ENCODE measurements at places on chromosomes 7 and 10. TPM values are rescaled to one million over a fixed set of nuclear protein-coding genes. Genes with fewer than 3 reads are reported as not detected.

DNA sequence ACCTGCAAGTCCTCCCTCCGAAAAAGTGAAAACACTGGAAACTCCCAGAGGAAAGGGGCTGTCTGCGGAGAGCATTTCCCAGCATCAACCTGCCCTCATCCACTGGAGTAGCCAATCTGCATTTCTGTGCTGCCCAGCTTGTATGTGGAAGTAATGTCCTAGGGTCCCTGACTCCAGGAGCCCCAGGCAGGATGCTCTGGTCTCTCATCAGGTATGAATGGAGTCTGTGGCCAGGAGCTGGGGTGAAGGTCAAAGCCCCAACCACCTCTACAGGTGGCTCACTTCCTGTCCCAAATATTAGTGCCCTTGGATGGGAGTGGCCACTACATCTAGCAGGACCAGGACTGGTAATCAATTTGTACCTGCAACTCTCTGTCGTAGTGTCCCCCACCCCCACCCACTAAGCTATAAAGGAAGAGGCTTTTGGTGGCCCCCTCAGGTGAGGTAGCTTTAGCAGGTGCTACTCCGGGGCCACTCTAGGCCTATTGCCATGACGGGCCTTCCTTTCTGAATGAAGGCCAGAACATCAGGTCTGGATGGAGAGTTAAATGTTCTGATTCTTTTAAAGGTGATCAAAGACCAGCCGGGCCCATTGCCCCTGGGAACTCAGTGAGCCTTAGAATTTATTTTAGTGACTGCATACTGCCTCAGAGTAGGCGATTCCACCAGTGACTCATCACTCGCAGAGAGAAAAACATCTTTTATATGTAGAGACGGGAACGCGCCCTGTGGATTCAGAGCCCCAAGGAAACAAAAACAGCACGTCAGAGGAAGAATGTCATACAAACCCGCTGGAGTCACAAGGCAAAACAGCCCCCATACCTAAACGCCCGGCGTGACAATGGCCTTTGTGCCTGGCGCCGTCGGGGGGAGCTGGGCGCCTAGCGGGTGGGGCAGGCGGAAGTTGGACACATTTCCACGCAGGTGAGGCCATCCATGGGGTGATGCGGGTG is 13.0 kb downstream of the EN2 start:
- DNase-seq: no peak

DNA sequence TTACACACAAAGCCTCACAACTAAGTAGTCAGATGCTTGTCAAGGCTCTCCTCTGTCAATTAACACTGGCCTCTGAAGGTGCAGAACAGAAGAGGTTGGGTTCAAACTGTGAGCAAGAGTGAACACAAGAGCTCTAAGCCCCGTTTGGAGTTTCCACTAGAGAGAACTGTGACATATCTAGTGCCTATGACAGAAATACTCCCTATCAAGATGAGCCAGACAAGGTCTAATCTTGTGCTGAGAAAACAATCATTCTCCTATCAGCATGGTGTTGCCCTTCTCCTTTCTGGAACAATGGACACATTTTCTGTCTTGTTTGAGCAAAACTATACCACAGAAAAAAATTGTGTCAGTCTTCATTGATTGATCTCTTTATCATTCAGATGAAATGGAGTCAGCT is 62.4 kb upstream of the CCDC71L start:
- DNase-seq: no peak

DNA sequence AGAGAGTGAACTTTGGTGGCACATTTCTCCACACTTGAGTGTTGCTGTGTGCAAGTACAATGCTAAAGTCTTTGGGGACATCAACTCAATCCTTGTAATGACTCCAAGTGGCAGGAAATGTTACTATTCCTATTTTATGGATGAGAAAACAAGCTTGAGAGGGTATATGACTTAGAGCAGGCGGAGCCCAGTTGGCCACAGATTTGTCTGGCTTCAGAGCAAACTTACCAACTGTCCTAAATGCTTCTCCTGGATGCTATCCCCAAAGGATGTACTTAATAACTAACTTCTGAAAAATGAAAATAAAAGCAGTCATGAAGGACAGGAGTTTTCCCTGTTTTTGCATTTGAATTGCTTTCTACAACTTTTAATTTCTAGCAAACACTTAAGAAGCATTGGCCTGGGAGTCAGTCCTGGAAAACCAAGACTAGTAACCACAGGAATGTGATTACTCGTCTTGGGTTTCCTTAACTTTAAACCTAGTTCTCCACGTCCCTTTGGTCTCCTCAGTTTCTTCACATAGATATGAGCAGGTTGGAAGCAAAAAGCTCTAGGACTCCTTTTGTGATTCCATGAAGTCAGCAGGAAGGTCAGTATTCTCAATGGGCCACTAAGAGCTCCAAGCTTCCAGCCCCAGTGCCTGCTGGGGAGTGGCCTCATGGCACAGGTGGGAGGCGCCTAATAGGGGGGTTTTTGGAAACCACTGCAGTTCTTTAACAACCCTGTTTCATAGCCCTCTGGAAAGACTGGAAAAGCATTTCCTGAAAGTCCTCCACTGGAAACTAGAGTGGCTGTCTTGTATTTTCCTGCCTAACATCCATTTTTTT is 140.8 kb downstream of the GLCCI1 start:
- DNase-seq: no peak

DNA sequence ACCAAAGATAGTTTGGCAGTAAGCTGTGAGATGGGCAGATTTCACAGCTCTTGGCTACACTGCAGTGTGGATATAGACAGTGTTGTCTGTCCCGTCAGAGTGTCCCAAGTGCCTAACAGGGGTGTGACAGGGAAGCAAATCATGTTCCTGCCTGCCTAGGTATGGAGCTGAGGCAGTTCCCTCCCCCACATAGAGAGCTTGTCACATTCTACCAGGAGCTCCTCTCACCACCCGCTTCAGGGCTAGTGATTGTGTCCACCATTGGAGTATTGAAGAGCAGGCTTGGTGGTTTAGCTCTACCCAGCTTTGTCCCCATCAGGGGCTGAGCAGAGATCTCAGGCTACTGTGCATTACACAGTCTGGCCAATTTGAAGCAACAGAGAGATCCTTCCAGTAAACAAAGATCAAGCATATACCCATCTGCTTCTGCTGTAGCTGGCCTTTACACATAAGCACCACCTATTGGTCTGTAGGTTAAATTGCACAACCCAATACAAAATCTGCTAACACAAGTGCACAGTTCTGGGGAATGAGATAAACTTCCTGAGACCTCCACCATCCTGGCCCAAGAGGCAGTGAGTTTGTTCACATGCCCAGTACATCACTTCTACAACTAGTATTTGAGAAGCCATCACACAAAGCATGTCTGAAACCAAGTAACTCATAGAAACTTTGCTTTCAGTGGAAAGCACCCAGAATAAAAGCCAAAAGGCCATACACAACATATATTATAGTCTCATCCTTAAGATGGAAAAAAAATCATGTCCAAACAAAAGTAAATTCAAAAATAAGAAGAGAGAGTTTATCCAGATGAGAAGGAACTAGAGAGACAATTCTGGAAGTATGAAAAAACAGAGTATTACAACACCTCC is 67.3 kb downstream of the GLCCI1 start:
- no peak for DNase-seq

Gene CALHM2
- 37.2 TPM for total RNA-seq

Gene LRRN3
- total RNA-seq: not detected

Gene SSC4D
- 0.88 TPM for total RNA-seq

Gene CHST15
- total RNA-seq: 17.6 TPM

All from lower leg skin (tissue), 4 donors.